ENCODE measurements at places on chromosomes 1 and 21.

- no peak overlapping the region for H3K27ac ChIP-seq
- H3K36me3 ChIP-seq: no peaks in the 10 kb centered on the region
- DNase-seq: no peak
- no peaks in the 10 kb centered on the region for H3K27me3 ChIP-seq
- no peak overlapping the region for H3K4me3 ChIP-seq
These were observed 227.1 kb downstream of the LRRC7 start for GRCh38 chr1:69794831-69795230.

DNA sequence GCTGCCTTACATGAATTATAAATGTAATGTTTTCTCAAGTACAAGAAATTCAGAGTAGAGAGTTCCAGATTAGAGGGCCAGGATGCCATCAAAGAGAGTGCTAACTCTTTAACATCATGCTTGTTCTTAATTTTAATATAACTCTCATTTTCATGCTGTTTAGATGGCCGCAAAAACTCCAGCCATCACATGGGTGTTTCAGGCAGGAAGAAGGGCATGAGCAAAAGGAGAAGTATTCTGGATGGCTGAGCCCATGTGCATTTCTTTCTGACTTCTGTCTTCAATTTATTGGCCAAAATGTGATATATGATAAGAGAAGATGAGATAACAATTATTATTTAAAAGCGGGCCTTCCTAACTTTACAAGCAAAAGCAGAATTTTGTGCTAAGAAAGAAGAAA is 1328.6 kb downstream of the MRPL39 start:
- H3K4me3 ChIP-seq: no peak overlapping the region
- peaks cover 6% of the 10 kb centered on the region for H3K4me1 ChIP-seq
- DNase-seq: no peak
- H3K36me3 ChIP-seq: no peaks in the 10 kb centered on the region
- H3K27ac ChIP-seq: no peak overlapping the region
- no peaks in the 10 kb centered on the region for H3K27me3 ChIP-seq

DNA sequence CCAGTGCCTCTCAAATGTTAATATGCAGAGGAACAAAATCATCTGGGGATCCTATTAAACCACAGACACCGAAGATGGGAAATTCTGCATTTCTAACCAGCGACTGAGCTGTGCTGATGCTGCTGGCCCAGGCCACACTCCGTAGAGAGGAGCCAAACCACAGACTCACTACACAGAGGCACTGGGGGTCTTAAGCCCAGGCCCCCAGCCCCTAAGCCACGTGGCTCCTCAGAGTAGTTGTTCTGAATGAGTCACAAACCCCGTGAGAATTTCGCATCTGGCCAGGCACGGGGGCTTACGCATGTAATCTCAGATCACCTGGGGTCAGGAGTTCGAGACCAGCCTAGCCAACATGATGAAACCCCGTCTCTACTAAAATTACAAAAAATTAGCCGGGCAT is 2.8 kb upstream of the CELA2A start:
- no peaks in the 10 kb centered on the region for H3K36me3 ChIP-seq
- H3K27me3 ChIP-seq: no peaks in the 10 kb centered on the region
- no peak overlapping the region for H3K27ac ChIP-seq
- H3K4me3 ChIP-seq: no peak overlapping the region
- no peak for DNase-seq
- H3K4me1 ChIP-seq: peaks cover 6% of the 10 kb centered on the region

DNA sequence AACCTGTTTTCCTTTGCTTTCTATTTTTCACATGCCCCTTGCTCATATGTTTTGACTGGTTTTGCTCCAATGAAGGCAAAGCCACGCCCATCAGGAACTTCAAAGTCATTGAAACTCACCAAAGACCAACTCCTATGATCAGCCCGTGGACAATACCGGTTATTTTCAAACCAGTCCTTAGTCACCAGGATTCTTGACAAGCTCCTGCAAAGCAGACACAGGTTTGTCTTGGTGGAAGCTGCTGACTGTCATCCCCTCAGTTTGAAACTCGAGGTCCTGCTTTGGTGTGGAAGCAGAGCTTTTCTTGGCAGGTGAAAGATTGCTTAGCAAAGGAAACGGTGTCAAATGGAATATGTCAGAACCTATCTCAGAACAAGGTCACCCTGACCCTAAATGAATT is 384.7 kb upstream of the CXADR start:
- H3K4me3 ChIP-seq: no peak overlapping the region
- no peak for DNase-seq
- no peaks in the 10 kb centered on the region for H3K36me3 ChIP-seq
- no peaks in the 10 kb centered on the region for H3K4me1 ChIP-seq
- no peak overlapping the region for H3K27ac ChIP-seq
- no peaks in the 10 kb centered on the region for H3K27me3 ChIP-seq

All from cardiac muscle cell (in vitro differentiated cells and primary cell).